Retina (tissue), 1 donor: ENCODE measurements at places on chromosomes 4 and X.

- no peak for DNase-seq
Measured at GRCh38 chrX:42399632-42400024, 378.3 kb downstream of the PPP1R2C start.

DNA sequence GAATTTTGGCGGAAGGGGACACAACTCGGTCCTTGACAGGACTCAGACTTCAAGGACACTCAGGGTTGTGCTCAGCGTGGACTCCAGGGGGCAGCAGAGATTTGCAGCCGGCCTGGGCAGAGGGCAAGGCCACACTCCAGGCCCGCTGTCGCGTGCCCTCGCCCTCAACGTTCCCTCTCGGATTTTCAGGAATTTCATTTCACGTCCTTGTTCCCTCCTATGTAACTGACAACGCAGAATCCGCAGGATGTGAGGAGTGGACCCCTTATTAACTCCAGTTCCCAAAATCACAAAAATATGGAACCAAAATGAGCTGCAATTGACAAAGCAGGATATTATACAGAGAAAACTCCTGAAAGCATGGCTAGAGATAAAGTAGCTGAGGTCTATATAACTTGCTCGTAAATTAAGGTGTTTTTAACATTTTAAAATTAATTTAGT is 21.0 kb upstream of the DCTD start:
- peak; percentile 68 for DNase-seq

DNA sequence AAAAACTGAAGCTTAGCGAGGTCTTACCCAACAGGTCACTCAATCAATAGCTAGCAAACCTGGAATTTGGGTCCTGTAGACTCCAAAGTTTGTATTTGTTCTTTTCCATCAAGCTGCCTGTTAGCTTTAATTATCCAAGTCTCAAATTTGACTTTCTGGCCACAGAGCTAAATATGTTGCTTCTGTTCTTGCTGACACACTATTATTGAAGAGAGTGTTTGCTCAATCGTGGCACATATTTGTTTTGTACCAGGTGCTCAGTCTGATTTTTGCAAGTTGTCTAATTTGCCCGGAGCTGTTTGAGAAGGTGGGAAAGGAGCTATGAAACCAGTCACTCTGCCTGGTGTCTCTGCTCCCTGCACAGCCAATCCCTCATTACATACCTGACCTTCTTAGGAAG is 41.7 kb upstream of the FRMD7 start:
- DNase-seq = no peak

GRCh38 chr4:86358257-86358656 is 1.6 kb downstream of the MAPK10 start:
- DNase-seq = peak; percentile 43

DNA sequence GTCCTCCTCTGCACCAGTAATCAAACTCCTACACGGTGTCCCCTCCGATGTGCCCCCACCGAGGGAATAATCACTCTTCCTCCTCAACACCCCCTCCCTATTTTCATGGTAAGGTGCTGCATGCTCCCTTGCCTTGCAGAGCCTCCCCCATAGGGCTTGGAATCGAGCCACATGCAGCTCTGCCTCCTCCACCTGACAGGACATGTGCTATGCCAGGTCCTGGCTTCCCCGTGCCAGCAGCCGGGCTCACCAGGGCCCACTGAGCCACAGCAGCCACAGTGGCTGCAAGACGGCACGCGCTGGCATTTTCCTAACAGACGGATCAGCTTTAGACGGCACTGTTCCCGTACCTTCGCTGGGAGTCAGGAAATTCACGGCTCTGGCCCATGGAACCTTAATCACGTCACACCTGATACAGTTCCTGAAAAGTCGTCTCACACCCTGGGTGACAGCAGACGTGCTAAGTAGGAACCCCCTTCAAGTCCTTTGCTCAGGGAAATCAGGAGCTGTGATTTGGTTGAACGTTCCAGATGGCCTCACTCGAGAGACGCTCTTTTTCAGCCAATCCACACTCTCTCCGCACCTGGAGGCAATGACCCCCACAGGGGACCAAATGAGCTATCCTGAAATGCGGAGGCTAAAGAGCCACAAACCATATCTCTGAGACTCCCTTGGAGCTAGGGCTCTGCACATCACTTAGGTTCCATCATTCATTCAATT is 63.2 kb downstream of the JAKMIP1 start:
- DNase-seq = no peak

DNA sequence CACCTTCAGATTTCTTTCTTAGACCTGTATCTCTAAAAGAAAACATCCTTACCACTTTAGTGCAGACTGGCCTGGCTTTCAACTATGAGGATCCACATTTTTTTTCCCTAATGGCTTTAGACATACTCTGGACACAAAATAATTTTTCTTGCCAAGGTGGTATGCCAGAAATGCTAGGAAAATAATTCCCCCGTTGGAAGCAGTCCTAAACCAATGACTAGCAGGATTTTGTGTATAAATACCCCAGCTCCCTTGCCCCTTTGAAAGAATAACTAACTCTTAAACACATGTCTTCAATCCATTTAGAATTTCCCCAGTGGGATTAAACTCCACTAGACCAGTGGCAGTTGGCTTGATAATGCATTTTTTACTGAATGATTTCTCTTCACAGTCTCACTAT is 500.5 kb upstream of the FTHL17 start:
- DNase-seq = no peak

DNA sequence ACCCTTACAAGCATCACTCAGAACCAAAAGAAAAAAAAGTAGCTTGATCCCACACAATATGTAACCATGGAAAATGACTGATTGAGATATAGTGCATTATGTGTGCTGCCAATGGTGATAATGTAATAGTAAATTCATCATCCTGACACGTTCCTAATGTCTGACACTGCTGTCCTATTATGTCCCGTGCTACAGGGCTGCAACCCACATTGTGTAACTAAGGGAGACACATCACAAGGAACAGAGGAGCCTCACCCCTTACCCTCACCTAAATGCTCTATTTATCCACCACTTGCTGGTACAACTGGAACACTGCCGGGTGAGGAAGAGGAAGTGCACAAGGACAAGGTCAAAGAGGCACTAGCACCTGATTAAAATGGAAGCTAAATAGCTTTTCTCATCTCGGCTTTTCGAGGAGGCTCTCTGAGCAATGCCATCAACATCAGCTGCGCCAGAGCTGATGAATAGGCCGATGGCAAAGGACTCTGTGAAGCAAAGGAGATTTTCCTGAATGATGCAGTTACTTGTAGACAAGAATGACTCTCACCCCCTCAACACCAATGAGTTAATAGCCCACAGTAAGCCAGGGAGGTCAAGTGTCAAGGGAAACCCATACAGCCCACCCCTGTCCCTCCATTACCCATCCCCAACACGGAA is 181.6 kb downstream of the HNRNPD start:
- no peak for DNase-seq

GRCh38 chr4:89119166-89119565 is 7.8 kb downstream of the TIGD2 start:
- DNase-seq = no peak

DNA sequence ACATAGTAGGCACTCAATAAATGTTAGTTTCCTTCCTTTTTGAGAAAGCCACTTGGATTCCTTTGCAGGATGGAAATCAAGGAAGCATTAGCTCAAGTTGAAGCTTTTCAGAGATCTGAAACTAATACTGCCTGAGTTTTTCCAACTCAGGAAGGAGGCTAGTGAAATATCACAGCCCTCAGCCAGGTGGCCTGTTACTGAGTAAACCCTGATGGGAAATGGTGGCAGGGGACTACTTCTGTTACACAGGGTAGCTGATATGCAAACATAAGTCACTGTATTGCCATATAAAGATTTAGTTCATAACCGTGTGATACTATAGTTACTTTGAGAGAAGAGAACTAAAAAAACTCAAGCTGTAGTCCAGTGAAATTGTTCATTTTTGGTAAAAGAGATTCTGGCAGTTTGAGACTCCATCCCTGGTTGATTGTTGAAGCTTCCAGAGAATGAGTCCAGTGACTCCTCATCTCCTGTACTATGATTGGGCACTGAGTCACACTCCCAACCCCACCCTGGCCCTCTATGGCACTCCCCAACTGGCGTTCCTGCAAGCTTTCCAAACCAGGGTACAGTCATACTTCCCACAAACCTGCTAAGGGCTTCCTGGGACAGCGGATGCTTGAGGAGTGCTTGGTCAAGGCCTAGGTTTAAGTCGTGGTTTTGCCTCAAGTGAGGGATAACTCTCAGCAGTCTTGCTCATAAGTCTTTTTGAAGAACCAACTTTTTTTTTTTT is 81.8 kb downstream of the MID1IP1 start:
- DNase-seq = no peak

DNA sequence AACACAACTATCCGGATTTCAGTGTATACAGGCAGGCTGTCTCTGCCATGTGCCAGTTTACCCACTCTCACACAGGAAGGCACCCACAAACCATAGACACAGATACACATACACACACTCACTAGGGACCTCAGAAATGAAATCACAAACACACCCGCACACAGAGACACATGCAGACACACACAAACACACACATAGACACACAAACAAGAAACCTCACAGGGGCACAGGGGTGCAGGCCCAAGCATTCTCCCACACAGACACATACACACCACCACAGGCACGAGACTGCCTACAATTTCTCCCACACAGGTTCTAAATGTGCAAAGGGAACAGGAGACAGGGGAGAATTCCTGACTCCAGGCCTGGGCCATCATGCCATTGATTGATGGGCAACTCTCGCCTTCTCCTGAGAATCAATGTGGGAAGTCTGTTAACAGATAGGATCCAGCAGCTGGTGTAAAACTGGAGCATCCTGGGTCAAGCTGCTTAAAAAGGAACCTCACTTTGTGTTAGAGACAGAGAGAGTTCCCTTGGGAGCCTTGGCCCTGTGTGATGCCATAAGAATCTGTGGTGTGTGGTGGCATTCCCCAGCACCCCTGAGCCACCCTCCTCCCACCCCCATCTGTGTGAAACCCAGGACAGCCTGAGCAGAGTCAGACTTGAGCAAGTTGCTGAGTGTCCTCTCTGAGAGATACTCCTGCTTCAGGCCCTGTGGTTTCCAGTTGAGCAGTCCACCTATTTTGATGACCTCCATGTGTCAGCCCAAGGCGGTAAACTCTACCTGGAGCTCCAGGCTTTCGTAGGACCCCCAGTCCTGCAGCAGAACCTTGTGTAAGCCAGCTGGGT is 33.9 kb downstream of the NBDY start:
- no peak for DNase-seq

DNA sequence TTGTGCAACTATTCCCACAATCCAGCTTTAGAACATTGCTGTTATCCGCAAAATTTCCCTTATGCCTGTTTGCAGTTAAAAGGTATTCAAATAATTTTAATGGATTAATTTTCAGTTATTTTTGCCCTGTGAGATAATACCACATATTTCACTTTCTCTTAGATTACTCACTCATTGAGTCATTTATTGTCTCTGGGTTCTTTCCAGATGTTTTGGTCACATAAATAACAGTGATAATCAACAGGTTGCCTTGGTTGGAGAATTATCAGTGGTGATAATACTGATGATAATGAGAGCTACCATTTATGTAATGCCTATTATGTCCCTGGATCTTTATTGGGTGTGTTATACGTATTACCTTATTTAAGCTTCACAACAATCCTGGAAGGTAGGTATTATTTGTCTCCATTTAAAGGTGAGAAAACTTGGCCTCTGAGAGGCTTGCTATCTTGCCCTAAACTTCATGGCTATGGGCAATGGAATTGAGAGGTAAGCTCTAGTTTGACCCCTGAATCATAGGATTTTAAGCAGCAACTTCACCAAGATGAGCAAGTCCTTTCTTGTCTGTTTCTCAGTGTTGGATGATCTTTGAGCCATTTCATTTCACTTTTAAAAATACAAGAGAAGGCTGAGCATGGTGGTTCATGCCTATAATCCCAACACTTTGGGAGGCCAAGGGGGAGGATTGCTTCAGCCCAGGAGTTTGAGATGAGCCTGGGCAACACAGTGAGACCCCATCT is 87.4 kb downstream of the KIT start:
- DNase-seq = no peak

- DNase-seq = no peak
Measured at GRCh38 chr4:108272561-108272960, 103.8 kb upstream of the LEF1 start.

GRCh38 chr4:87895964-87896621 is 63.3 kb downstream of the MEPE start:
- no peak for DNase-seq

GRCh38 chr4:121041307-121042090 is 30.8 kb downstream of the NDNF start:
- DNase-seq = no peak

- DNase-seq = no peak
Measured at GRCh38 chr4:25670991-25671390, 15.3 kb downstream of the SLC34A2 start.

- no peak for DNase-seq
Measured at GRCh38 chr4:92175250-92175649, 128.5 kb upstream of the GRID2 start.

DNA sequence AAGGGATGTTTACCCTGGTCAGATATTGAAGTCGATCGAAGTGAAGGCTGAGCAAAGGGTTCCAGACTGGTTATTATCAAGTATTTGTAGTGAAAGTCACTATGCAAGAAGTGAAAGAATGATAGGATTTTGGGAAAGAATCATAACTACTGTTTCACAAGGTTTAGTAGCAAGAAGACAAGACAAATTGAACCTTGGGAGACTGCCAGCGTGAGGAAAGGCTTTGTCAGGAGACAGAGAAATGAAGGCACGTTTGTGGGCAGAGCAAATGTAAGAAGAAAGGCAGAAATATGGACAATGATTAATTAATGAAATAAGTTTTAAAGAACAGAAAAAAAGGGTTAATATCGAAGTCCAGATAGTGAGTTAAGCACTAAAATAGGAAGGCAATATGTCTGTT is 456.8 kb downstream of the TRIML1 start:
- no peak for DNase-seq

- no peak for DNase-seq
Measured at GRCh38 chr4:76950956-76951671, 1.6 kb downstream of the SEPTIN11 start.

DNA sequence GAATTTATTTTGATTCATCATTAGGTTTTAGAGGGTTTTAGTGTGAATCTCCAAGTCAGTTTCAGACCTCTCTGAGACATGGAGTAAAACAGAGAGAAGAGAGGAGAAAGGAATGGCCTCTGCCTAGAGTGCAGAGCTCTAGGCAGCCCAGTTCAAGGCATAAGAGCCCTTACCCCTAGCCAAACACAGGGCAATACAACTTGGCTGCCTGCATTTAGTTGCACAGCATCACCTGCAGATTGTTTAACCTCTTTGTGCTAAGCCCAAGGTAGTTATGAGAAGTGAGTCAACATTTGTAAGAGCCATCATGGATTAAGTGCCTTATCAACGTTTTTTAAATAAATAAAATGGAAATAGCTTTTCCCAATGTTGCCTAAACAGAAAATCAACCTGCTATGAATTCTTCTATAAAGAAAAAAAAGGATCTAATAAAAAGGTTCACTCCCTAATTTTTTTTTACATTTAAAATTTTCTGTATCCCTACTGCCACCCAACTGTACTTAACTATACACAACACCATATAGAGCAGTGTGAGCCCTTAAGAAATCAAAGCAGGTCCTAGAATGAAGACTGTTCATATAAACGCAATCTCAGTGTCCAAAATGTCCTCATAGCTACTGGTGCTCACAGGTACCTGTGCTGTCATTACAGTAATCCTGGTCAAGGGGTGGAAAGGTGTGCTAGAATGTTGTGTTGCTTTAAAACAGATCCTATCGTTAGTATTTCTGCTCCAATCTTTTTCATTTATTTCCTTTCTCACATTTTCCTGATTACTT is 36.0 kb downstream of the PF4 start:
- no peak for DNase-seq
